ENCODE measurements at places on chromosomes 7 and 10.

DNA sequence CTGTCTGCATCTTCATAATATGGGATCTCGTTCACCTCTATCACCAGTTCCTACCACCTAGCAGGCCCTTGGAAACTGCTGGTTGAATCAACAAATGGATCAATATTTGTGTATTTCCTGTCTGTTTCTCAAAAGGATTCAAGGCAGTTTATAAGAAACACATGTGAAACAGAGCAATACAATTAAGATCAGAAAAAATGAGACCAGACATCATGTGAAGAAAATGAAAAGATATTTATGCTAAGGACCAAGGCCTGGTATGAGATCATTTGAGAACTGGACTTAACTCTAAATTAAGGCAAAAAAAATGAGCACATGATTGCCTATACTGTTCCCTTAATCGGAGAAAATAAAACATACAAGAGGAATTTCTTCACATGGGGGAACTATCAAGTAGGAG is 589.0 kb downstream of the SUGCT start:
- no peak for DNase-seq

- DNase-seq, result peak; percentile 83
These were observed at the start of gene TSPAN13 for GRCh38 chr7:16753102-16753931. Gene TSPAN13, plus strand, starts transcription at chr7:16753755. Its CDS starts 213 bp downstream, at chr7:16753968.

GRCh38 chr10:23886355-23886754 is 322.6 kb upstream of the KIAA1217 start:
- DNase-seq, result no peak

- DNase-seq, result no peak
These were observed 81.2 kb upstream of the PIP4K2A start for GRCh38 chr10:22795546-22795945.

- DNase-seq, result no peak
These were observed 991.4 kb downstream of the CCSER2 start for GRCh38 chr10:85319826-85320225.

DNA sequence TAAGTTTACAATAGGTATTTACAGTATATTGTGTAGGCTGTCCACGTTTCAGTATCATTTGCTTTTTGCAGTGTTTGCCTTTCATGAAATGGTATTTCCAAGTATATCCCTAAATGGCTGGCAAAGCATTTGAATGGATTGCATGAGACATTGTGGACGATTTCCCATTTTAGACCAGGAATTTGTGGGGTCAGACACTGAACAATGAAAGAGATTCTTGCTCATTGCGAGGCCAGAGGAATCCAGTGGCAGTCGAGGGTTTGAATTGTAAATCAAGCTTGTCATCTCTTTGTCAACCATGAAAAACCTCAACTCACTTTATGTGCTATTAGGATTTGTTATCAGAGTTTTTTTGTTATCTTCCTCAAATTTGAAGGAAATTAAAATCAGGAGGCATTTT is 70.8 kb downstream of the CREB5 start:
- no peak for DNase-seq

DNA sequence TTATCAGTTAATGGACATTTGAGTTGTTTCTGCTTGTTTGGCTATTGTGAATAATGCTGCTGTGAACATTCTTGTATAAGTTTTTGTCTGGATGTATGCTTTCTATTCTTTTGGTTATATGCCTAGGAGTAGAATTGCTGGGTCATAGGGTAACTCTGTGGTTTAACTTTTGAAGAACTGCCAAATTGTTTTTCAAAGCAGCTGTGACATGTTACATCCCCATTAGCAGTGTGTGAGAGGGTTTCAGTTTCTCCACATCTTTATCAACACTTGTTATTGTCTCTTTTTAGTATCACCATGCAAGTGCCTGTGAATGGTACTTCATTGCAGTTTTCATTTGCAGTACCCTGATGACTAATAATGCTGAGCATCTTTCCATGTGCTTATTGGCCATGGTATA is 2.1 kb upstream of the NDUFB8 start:
- DNase-seq, result peak; percentile 46

- DNase-seq, result no peak
These were observed 107.0 kb upstream of the CELF2 start for GRCh38 chr10:10910634-10911033.

DNA sequence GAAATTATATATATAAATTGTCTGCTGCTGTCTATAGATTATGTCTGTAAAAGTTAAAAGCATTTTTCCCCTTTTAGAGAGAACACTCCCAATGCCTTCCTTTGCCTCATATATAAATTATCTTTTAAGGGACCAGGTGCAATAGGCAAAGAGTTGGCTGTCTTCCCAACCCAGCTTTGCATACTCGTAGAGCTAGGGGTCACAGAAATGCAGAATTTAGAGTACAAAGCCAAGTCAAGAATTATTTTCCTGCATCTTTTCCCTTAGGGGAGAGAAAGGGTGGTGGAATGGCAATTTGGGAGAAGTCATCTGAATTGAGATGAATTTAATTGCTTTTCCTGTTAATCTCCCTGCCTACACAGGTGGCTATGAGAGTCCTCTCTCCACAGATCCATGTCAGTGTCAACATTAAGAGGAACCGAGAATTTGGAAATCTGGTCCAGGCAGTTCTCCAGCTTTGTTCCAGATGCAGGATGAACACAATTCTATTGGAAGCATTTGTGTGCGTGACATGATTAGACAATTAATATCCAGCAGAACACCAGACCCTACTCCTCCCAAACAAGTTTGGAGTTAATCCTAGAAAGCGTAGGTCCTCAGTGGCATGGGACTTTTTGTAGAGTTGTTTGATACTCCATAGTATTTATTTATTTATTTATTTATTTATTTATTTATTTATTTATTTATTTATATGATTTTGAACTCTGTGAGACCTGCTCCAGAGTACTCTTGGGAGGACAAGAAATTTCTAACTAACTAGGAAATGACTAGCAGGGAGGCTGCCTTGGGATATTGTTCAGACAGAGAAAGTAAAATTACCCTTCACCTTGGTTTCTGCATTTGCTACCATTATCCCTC is 80.3 kb upstream of the SKAP2 start:
- no peak for DNase-seq

DNA sequence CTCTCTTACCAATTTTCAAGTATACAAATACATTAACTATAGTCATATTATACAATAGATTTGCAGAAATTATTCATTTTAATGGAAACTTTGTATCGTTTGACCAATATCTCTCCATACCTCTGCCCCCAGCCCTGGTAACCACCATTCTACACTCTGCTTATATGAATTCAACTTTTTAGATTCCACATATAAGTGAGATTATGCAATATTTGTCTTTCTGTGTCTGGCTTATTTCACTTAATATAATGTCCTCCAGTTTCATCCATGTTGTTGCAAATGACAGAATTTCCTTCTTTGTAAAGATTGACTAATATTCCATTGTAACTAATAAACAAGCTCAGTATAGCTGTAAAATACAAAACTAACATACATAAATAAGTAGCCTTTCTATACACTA is 55.4 kb downstream of the A1CF start:
- no peak for DNase-seq

- no peak for DNase-seq
These were observed 15.5 kb downstream of the SVIL start for GRCh38 chr10:29619241-29619669.

DNA sequence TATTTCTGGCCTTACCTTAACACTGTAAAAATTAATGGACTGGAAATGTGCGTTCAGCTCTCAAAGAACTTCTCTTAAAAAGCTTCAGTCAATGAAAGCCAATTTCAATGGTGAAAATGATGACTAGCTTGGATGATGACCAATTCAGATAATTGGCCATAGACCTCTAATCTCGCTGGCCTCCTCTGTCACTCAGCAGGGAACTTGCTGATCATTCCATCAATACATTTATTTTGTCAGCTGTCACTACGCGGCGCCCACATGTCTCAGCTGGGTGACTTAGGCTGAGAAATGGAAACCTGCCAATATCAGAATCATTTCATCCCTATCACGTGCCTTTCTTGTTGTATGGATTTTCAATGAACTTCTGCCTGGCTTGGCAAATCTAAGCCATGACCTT is 673.0 kb upstream of the AUTS2 start:
- no peak for DNase-seq

DNA sequence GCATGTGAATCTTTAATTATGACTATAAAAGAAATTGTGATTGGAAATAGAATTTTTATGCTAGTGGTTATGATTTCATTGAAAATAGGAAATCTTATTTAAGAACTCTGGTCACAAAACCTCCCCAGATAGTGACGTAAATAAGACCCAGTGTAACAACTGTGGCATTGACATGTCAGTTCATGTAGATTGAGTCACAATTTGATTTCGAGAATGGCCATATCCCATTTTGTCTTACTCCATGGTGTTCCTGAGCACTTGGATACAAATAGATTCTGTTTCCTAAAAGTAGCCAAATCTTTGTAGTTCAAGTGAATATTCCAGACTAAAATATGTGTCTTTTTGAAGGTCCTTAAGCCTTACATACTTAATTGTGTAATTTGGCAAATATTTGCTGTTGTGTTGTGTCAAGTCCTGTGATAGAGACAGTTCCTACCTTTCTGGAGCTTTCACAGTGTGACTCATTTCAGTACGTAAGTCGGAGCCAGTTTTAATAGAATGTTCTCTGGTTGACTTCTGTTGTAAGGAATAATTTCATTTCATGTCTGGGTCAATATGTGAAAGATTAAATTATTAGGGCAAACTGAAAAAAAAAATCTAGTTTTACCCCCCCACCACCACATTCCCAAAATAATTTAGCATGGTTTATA is 37.1 kb upstream of the TOMM7 start:
- peak; percentile 35 for DNase-seq

GRCh38 chr7:66076462-66077329 is 1.1 kb downstream of the ASL start:
- DNase-seq, result no peak

- DNase-seq, result peak; percentile 58
These were observed 545.7 kb downstream of the GATA3 start for GRCh38 chr10:8600192-8600591.

DNA sequence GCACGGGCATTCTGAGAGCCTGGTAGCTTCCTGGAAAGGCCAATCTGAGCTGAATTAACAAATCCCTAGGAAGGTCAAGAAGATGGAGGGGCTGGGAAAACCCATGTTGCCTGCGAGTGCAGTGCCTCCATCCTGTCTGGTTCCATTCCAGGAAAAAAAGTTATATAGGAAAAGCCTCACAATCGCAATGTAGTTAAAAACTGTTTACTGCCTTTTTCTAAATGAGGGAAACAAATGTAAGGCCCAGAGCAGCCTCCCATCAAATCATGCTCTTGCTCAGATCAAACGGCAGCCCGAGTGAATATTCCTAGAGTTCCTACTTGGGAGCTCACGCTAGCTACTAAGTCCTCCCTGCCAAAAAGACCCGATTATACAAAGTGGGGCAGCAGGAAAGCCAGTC is 179.9 kb downstream of the KCNMA1 start:
- no peak for DNase-seq

DNA sequence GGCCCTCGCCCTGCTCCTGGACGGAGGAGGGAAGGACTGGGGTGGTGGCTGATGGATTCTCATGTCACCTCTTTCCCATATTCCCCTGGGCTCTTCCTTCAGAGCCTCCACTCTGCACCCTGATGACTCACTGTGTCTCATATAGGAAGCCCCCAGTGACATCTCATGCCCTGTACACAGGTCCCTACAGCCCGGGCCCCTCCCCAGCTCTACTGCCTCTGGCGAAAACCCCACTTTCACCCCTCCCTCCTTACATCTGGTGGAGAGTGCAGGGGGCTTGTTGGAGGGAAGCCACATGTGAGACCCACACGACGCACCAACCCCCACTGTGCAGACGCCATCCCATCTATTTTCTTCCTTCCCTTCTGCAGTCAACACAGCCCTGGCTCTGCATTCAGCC is 72.8 kb upstream of the ZNF479 start:
- DNase-seq, result no peak

DNA sequence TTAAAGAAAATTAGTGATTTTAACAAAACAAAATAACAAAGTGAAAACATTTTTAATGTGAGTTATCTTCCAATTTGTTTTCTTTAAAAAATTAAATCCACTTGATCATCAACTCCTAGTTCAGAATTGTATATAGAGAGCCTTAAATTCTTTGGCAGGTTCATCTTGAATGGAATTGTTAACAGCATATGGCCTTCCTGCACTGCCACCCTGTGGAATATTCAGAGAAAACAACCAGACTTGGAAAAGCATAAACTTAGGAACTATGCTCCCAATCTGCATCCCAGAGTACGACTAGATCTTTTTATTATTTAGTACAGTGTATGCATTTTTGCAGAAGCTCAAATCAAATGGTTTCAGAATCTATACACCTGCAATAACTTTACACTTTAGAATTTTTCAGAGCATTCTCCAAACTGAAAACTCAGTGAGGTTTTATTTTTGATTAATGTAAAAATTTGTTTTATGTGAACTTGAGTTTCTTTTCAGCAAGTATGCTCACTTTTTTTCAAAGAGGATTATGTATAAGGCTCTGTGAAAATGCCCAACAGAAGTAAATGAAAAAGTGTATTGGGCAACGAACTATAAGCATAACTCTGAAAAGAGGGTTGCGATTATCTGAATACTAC is 44.9 kb upstream of the ANK3 start:
- peak; percentile 37 for DNase-seq

- DNase-seq, result peak; percentile 93
These were observed 71.9 kb upstream of the DUSP5 start for GRCh38 chr10:110425684-110426293.

- DNase-seq, result no peak
These were observed 4.4 kb downstream of the MYL7 start for GRCh38 chr7:44136731-44137130.

DNA sequence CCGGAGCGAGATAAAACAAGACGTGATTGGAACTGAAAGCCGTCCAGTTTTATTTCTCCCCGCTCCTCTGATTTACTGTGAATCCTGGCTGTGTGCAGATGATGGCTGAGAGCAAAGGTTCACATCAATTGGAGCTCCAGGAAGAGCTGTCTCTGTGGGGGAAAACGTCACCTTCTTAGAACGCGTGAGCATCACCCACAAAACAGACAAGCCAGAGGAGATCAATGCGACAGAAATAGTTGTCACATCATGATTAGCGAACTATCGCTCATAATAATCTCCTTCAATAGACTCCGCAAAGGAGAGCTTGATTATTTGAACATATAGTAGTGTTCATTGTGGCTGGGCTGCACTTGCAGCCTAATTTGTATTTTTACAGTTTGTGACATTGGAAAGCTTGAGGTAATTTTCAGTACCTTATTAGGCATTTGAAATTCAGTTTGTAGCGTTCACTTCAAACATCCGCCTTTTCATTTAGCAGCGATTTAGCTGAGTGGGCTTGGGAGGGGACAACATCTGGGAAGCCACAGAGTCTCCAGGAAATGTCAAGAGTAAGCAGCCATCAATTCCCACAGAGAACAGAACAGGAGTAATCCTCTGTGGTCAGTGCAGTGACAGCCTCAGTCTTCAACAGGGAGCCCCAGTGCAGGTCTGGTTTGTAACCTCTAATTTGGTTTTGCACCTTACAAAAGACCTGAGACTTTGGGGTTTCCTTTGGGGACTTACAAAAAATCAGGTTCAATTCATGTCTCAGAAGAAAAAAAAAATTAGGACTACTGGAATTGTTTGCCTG is 276.8 kb upstream of the PFKP start:
- no peak for DNase-seq

DNA sequence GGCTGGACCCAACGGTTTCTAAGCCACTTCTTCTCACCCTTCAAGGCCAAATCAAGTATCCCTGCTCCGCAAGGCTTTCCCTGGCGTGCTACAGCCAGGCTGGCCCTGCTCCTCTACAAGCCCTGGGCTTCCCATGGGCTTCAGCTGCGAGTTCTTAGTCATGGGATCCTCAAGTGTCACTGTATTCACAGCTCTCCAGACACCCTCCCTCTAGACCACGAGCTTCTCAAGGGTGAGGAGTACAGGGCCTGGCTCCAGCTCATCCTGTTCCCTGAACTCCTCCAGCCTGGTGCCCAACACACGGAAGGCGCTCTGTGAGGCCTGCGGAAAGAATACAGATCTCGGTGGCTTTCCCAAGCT is 38.8 kb downstream of the FAM53B start:
- no peak for DNase-seq

Measured in activated CD4-positive, alpha-beta T cell treated with anti-CD3 and anti-CD28 coated beads, Interleukin-10, Interleukin-2, amounts not matched to agents 100 ng/mL and 50 ng/mL, durations not matched to agents 16 hours and 8 hours (primary cell).